ENCODE measurements at places on chromosomes 16 and 17.

DNA sequence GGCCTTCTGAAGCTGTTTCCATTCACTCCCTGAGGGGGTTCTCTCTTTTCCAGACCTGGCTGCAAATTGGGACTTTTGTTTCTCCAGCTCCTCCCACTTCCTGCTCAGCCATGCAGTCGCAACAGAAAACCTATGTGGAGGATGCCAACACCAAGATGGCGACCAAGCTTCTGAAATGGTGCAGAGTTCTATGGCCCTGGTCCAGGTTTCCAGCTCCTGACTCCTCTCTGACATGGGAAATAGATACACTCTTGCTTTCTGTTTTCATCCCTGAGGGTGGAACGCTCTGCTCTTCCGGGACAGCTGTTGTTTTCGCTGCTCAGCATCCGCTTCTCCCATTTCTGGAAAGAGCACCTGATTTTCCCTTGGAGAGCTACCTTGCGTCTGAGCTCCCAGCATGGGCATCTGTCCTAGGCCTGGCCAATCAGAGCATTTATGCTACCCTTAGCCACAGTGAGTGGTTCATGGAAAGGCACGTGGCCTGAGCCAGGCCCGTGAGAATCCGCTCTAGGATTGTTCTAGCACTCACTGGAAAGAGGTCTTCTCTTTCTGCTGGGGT lies 8.1 kb downstream of the GPRC5B start:
- DNase-seq: no peak

GRCh38 chr17:60332574-60332973 lies 59.4 kb downstream of the USP32 start:
- DNase-seq: no peak

DNA sequence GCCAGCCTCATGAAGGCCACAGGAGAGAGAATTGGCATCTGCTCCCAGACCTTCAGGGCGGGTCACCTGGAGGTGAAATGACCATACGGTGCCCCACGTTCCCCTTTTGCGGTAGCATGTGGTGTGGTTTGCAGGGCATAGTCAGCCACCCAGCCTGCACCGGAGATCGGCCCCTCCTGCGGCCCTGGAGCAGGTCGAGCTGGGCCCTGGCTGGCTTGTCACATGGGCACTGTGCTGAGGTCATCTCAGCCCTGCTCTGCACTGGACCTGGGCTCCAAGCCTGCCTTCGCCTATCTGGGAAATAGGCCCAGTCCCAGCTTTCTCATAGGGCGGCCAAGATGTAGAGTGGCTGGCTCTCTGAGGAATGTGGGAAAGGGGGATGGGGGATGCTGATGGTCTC lies 16.2 kb downstream of the GSE1 start:
- DNase-seq: no peak

DNA sequence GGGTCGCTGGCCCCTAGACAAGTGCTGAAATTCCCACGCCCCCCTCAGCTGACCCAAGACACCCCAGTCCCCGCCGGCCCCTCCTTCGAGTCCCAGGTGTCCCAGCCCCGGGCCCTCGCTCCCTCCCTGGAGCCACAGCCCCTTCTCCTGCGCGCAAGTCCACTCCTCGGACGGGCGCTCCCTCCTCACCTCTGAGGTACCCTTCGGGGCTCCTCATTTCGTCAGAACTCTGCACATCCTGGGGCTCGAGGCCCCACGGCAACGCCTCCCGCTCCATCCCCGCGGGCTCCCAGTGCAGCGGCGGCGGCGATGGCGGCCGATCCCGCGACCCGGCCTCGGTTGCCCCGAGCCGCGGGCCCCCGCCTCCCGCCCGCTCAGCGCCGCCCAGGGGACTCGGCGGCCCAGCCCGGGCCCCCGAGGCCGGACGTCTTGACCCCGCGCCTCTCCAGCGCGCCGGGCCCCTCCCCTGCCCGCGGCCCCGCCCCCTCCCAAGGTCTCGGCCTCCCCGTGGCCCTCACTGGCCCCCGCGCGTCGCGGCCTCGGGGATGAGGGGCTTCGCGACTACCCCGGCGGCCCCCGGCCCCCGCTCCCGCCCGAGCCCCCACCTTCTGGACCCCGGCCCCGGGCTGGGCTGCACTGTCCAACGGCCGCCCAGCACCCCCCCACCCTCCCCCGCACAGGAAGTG lies at the start of gene ZNF768:
ZNF768 (minus strand) TSS at position 430 of the 686 bp plus-strand sequence; CDS start at position 277, 153 bp downstream.
- DNase-seq: no peak

DNA sequence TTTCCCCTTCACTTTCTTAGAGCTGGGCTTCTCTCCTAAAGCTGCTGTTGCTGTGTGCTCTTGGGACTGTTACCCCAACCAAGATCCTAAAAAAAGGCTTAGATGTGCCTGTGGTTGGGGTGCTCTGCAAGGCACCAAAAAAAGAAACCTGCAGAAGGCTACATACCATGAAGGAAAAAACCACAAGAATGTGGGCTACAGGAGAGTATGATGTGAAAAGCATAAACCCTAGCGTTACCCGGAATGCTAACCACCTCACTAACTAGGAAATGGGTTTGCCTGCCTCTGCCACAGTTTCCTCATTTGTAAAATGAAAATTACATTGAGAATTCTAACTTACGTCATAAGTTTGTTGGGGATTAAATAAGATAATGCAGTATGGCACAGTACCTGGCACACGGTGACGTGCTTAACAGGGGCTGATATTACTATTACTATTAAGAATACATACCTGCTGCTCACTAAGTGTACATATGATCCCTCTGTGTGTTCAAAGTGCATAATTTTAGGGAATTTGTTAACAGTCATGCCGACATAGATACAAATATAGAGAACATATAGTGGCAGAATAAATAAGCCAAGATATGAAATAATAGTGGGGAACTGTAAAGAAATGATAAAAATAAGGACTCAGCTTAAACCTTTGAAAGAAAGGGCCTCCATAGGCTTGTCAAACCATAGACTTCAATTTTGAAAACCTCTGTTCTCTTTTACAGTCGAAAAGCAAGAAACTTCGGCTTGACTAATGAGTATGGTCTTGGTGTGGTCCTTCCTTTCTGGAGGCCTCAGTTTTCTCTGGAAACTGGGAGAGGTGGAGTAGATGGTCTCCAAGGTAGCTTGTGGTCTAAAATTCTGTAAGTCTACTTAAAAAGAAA lies 177.8 kb upstream of the TBX2 start:
- no peak for DNase-seq

GRCh38 chr17:76695059-76695831 lies 15.5 kb downstream of the MXRA7 start:
- no peak for DNase-seq
